Fibroblast of villous mesenchyme (primary cell): ENCODE measurements at places on chromosomes 1 and 21.

DNA sequence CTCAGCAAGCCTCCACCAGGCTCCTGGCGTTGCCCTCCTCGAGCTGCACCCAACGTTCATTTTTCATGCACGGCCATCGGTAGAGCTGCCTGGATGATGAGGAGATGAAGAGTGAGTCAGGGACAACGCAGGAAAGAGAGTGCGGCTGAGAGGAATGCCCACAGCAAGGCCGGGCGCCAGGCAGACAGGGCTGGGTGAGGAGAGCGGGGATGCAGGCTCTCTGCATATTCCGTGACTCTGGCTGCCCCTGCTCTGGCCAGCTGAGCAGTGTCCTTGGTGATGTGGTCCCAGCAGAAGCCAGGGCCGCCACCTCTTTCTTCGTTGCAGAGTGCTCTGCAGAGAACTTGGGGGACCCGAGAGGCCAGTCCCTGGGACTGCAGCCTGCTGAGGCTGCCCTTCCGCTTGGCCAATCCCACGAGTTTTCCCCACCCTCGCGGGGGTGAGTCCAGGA, 10.8 kb downstream of the UMODL1 start:
- no peak for DNase-seq

GRCh38 chr1:213376862-213377372, 325.9 kb downstream of the RPS6KC1 start:
- no peak for DNase-seq

- DNase-seq: peak; percentile 55
Observed at GRCh38 chr1:161725908-161726472, 4.6 kb downstream of the FCRLB start.

GRCh38 chr1:151620286-151620685, 8.4 kb downstream of the SNX27 start:
- DNase-seq: peak; percentile 86

DNA sequence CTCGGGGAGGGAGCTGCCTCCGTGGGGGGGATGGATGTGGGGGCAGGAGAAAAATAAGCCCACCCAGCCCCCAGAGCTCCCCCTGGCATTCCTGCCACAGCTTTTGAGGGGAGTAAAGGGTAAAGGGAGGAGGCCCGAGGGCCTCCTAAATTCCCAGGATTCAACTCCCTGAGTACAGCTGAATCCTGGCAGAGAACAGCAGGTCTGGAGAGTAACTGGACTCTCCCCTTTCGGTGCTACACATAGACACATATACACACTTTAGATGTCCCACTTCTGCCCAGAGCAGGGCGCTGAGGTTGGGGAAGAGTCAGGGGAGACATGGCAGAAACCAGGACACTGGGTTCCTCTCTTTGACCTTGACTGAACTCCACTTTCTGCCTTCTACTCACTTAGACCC, 3.0 kb downstream of the KIRREL1 start:
- no peak for DNase-seq

DNA sequence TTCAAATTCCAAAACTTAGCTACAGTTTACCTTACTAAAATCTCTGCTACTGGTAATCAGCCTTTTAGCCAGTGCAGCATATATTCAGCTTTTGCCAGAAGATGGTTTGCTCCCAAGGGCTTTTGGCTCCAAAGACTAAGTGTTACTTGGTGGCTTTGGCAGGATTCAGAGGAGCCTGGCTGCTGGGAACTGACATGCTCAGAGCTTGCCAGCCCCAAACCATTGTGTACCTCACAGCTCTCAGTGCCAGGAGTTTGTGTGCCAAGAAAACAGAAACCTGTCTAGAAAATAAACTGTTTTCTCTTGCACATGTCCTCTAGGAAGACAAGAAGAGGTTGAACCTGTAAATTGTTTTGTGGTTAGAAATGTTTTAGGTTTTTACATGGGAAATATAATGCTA, 315.9 kb downstream of the ST6GALNAC3 start:
- DNase-seq: no peak

DNA sequence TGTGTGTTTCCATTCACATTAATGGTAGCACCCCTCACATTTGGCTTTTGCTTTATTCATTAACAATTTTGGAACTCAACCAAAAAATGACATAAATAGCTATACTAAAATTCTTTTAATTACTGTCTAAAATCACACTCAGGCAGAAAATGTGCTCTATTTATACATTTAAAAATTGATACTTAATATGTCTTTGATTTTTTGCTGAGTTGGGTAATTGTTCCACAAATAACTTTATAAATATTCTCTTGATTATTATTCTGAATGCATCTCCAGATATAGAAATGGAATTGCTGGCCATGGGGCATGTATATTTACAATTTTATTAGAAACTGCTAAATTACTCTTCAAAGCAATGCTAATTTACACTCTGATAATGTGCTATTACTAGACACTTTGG, 658.7 kb upstream of the CHRM3 start:
- DNase-seq: no peak

GRCh38 chr1:233721004-233721595, 107.2 kb downstream of the KCNK1 start:
- peak; percentile 2 for DNase-seq

- no peak for DNase-seq
Observed at GRCh38 chr1:9767964-9768668, 55.6 kb downstream of the CLSTN1 start.

- no peak for DNase-seq
Observed at GRCh38 chr1:56550859-56551188, 28.5 kb downstream of the PLPP3 start.

GRCh38 chr1:210490781-210491180, 162.1 kb downstream of the HHAT start:
- no peak for DNase-seq

DNA sequence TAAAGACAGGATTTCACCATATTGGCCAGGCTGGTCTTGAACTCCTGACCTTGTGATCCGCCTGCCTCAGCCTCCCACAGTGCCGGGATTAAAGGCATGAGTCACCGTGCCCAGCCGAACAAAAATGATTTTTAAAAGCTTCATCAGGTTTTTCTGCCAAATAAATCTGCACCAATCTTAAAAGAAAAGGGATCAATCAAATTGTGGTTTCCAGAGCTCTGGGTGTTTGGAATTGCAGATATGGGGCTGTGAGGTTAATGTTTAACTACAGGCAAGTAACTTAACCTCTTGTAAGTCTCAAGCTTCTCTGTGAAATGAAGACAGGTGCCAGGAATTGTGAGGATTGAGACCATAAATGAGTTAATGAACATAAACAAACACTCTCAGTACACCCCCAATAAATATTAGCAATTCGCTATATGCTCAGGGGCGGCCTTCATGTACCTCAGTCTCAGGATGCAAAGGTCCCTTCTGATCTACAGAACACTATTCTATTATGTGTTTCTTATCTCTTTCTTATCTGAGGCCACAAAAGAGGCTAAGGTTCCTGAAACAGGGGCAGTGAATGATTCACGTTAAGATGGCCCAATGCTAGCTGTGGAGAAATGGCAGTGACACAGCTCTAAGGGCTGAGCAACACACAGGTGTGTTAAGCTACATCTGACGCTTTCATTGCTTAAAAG, 7.1 kb upstream of the GNPAT start:
- peak; percentile 16 for DNase-seq

DNA sequence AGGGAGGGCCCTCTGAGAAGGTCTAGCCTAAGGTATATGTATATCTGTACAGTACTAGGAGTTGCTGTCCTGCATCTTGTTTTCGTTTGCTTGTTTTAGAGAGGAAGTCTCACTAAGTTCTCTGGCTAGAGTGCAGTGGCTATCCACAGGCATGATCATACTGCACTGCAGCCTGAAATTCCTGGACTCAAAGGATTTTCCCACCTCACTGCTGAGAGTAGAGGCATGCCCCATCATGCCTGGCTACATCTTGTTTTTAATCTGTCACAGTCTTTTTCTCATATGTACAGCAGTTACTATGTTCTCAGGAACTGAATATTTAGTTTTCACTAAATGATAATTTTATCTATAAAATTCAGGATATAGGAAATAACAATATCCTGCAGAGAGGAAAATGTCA, 15.3 kb upstream of the PYHIN1 start:
- DNase-seq: no peak

DNA sequence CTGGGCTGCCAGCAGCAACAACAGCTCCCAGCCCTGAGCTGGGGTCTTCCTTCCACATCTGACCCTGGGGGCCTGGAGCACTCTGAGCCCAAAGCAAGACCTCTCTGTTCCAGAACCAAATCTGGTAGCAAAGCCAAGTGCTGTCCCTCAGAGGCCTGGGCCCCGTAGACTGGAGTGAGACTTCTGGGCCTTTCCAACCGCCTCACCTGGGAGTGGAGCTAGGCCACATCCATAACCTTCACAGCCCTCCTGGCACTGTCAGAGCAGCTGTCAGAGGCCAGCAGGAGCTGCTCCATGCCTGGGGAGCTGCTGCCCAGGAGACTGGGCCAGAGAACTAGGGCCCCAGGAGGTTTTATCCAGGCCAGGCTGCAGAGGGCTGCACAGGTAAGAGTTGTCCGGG, 15.4 kb upstream of the SLC5A9 start:
- DNase-seq: no peak

DNA sequence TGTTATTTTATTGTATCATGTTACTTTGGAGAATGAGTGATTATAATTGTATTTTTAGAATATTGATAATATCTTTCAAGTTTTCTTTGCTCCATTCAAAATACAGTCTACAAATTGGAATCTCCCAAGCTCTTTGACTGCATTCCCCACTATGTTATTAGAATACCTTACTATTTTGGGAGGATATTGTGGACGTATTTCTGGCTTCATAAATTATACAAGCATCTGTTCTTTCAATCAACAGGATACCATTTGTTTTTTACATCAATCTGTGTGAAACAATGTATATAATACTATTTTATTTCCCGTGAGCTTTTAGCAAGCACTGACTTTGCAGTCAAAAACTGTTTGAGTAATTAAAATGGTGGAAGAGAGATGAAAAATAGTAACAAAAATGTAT, 226.5 kb downstream of the PTPRC start:
- DNase-seq: no peak

- DNase-seq: no peak
Observed at GRCh38 chr1:211710566-211711314, 35.3 kb upstream of the NEK2 start.

DNA sequence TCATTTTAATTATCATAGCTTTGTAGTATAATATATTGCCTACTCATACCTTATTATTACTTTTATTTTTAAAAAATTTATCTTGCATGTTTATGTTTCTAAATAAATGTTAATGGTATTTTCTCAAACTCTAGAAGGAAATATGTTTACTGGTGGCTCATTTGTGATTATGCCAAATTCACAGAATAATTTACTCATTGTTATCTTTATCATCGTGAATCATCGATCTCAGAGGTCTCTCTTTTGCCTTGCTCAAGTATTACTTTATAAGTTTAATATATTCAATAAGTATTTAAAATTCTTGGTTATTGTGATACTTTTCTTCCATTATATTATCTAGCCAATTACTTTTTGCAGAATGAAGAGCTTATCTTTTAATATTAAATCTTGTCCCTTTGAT, 836.7 kb upstream of the ADAMTS5 start:
- DNase-seq: no peak

GRCh38 chr1:244971552-244972216, 107.3 kb upstream of the HNRNPU start:
- DNase-seq: no peak

DNA sequence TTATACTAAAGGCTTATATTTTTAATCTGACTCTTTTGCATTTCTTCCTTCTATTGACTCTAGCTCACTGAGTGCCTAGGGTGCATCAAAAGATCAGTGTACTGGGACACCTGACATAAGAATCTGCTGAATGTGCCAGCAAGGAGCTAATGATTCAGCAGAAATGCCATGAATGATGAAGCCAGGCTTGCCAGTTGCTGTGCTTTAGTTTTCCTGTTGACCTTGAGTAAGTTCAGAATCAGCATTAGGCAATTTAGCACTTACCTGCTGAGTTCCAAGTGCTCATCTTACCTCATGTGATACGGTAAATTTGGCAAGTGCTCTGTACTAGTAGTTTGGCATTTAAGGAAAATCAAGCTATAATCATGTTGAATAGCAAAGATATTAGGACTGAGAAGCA, 523.2 kb upstream of the B3GALT2 start:
- no peak for DNase-seq

DNA sequence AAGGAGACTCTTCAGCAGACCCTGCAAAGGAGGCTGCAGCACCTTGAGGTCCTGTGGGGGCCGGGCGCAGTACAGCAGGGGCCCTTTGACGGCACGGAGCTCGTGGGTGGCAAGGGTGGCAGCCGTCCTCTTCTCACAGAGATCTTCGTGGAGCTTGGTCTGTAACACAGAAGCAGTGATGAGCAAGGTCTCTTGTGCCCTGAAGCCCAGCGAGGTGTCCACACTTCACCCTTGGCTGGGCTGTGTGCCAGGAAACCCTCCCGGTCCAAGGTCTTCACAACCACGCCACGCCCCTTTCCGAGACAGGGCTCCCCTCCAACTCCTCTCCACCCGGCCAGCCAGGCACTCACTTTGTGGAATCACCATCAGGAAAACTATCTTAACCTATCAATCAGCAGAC, 11.3 kb downstream of the LRRC47 start:
- DNase-seq: no peak

GRCh38 chr21:46099476-46099875, 1.6 kb downstream of the COL6A2 start:
- DNase-seq: peak; percentile 78

- peak; percentile 93 for DNase-seq
Observed at GRCh38 chr1:150613061-150613920, 16.1 kb downstream of the ENSA start.

DNA sequence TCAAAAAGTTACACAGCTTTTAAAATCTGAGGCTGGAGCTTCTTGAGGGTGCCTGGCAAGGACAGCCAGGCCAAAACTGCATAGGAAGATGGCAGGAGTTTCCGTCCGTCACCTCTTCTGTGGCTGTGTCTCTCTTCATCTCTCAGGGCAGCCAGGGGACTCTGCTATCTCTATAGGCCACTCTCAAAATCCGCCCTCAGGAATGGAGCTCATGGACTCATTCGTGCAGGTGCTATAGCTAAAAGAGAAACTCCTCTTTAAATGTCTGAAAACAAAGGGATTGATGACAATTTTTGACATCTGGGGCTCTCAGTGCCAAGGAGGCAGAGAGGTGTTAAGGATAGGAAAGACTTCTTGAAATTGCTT, 27.2 kb downstream of the OVAAL start:
- DNase-seq: no peak

DNA sequence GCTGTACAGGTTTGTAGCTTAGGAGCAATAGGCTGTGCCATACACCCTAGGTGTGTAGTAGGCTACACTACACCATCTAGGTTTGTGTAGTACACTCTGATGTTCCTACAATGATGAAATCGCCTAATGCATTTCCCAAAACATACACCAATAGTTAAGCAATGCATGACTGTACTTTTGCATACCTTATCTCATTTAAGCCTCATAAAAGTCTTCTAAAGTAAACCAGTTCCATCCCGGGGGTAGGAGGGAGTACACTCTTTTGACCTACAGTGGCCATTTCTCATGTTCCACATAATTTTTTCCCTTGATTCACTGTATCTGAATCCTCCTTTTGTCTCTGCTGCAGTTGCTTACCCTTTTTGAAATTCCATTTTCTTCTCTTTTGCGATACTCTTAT, 12.2 kb downstream of the TRMT13 start:
- peak; percentile 94 for DNase-seq
